ENCODE measurements at places on chromosomes 4 and X.

- DNase-seq: no peak
Measured at GRCh38 chr4:40621592-40622512, 7.8 kb downstream of the RBM47 start.

GRCh38 chrX:12947545-12948235 is 27.2 kb upstream of the TMSB4X start:
- no peak for DNase-seq

DNA sequence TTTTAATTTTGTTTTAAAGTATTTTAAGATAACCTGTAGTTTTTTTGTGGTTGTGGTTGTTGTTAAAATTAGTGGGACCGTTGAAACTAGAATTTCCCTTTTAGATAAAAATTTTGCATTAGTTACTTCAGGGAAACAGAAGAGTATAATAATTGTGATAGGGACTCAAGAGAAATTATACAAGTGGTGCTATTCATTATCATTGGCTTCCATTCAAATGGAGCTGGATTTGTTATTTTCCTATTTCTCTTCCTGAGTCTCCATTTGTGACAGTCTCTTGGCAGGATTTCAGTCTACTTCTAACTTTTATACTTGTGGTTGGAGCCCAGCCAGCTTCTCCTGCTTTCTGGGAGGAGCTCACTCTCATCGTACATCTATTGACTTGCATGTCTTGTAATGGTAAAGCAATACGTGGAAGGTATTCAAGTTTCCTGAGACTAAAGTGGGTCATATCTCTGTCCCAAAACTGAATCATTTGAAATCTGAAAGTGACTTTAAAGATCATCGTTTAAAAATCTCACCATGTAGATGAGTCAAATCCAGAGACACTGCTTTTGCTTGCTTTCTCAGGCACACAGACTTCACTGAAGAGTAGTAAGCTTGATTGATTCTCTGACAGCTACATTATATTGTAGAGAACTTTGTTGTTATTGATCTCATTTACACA is 155.8 kb downstream of the RPA4 start:
- no peak for DNase-seq

GRCh38 chr4:8200302-8200975 is 1.3 kb downstream of the SH3TC1 start:
- no peak for DNase-seq

- no peak for DNase-seq
Measured at GRCh38 chrX:140804292-140804691, 94.7 kb downstream of the LINC00632 start.

DNA sequence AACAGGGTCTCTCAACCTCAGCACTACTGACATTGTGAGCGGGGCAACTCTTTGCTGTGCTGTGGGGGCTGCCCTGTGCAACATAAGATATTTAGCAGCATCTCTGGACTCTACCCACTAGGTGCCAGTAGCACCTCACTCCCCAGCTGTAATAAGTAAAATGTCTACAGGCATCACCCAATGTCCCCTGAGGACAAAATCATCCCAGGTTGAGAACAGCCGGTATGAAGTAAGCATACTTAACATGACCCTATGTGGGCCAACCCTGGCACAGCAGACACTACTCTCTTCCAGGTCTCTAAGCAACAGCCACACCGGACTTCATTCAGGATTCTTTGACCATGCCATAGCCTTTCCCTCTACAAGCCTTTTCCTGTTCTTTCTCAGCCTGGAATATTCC is 10.5 kb upstream of the MGST2 start:
- DNase-seq: no peak

GRCh38 chrX:10828640-10829039 is 208.3 kb upstream of the MID1 start:
- DNase-seq: no peak

GRCh38 chrX:19684311-19684710 is 169.0 kb upstream of the MAP3K15 start:
- DNase-seq: no peak

- no peak for DNase-seq
Measured at GRCh38 chrX:68880846-68881552, 52.2 kb downstream of the EFNB1 start.

DNA sequence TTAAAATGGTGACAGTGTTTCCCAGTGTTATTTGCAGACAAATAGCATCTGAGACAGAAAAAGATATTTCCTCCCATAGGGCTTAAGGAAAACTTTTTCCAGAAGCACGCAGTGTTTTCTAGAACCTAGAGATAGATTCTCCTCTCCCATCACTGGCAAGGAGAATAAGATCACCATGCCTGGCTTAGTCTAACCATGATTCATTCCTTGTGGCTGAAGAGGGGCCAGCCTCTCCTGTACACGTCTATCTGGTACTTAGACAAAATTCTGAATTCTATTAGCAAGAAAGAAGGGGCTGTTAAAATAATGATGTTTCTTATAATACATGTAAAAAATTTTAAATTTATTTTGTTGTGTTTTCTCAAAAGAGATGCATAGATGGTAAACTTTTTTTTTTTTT is 296.1 kb upstream of the LDB2 start:
- no peak for DNase-seq

GRCh38 chr4:140769209-140769608 is 13.0 kb upstream of the TBC1D9 start:
- DNase-seq: no peak

- no peak for DNase-seq
Measured at GRCh38 chr4:5276475-5277075, 225.3 kb downstream of the STK32B start.

- DNase-seq: no peak
Measured at GRCh38 chr4:74175379-74175778, 17.5 kb downstream of the MTHFD2L start.

GRCh38 chr4:17492058-17492741 is 19.7 kb downstream of the QDPR start:
- DNase-seq: no peak

DNA sequence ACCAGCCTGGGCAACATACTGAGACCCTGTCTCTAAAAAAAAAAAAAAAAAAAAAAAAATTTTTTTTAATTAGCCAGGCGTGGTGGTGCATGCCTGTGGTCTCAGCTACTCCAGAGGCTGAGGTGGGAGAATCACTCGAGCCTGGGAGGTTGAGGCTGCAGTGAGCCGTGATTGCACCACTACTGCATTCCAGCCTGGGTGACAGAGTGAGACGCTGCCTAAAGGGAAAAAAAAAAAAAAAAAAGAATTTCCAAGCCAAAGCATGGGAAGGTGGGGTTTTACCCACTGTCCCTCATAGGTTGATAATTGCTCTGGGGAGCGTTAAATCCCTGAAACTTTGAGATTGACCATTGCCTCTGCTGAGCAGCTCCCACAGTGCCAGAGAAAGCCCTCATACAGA is 427.5 kb downstream of the BCOR start:
- no peak for DNase-seq

DNA sequence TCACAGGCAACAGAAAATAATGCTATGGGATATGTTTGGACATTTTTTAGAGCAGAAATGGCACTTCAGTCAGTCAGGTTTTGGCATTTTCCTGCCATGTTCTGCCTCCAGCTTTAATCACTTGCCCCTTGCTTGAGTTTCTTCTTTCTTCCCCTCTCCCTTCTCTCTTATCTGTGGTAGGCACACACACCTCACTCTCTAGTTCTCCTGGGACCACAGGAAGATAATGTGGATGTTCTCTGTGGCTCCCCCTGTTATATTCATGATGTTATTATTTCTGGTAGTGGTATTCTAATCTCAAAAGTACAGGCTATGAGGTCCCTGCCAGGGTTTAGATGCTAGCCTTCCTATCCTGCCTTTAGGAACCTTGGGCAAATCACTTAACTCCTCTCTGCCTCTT is 5.2 kb downstream of the HADH start:
- DNase-seq: no peak

Measured in GM12892 (cell line).